ENCODE measurements at places on chromosomes 1 and 21.

DNA sequence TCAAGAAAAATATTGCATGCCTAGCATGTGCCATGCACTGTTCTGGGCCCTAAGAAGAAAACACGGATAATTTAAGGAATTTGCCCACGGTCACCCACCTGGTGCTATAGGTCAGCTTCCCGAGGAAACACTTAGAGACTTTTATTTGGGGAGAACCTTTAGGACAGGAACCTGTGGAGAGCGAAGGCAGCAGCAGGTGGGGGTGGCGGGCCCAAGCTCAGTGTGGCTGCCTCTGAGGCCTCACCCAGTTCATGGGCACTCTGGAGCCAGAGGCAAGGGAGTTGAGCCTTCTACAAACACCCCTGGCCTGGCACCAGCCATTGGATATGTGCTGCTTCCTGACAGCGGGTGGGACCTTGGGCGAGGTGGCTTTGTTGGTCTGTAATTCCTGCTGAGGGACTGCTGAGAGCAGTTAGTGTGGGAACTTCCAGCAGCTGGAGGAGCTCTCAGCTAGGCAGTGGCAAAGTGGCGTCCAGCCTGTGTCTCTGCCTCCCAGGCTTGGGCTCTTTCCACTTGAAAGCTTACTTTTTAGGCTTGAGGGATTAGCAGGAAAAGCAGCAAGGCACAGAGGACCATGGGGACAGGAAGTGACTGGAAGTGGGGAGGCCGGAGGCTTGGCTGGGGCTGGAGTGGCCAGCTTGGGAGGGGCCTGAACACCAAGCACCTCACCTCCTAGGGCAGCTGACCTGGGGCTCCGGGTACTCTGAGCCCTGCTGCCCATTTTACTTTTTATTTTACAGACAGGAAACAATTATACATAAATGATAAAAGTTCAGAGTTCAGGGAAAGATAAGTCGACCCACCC, 19.1 kb downstream of the MRPL37 start:
- DNase-seq: no peak

GRCh38 chr1:43444836-43445235, 8.9 kb downstream of the HYI start:
- no peak for DNase-seq

DNA sequence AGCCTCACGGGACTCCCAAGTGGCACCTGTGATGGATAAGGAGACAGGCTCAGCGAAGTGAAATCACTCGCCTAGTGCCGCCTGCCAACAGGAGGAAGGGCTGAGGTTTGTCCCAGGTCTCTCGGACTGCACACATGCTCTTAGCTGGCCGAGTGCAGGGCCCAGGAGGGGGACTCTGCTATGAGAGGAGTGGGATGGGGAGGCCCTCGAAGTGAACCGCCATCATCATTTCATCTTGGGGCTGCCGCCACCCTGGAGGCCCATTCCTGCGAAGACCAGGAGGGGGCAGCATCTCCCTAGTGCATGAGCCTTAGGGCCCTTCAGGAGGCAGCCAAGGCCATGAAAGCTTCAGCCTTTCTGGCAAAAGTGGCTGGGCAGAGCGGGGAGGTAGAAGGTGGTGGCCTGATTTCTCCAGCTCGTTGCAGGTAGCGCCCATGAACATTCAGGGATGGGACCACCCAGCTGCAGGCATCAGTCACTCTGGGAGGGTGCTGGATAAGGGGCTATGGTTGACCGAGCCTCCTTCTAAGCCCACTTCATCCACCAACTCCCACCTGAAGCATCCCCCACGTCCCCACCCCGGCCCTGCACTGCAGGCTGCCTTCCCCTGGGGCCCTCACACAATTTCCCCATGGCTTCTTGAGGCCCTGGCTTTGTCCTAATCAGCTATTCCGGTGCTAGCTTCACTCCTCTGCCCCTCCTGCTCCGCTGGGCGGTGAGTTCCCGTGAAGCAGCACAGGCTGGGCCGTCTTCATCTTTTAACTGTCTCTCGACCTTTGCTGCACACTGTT, 17.2 kb upstream of the RASSF5 start:
- peak; percentile 49 for DNase-seq

DNA sequence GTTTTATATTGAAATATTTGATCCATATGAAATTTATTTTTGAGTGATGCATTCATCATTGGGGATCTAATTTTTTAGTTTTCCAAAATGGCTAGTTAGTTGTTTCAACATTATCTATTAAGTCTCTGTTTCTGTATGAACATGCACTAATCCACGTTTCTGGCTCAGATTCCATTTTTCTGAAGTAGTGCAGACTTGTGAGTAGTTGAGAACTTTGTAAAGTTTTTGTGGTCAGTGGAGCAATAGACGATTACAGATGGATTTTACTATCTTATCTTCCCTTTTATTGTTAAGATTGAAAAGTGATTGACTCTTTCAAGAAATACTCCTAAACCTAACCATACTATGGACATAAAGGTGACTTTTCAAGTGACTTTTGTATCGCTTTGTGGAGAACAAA, 16.7 kb downstream of the SOAT1 start:
- DNase-seq: no peak

GRCh38 chr1:5481889-5482288, 510.3 kb downstream of the NPHP4 start:
- DNase-seq: no peak

DNA sequence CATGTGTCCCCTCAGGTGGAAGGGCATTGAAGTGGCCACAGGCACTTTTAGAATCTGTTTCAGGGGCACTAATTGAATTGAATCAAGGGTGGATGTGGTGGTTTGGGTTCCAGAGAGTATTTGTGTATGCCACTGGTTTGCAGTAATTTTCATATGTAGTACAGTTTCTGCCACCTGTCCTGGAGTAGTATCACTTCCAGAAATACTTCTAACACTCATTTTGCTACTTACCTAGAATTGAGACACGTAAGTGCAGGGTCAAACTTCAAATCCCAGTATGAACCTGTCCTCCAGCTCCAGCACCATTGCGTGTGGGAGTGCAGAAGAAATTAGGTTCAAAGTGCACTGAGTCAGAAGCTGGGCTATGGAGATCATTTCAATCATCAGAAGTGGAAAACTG, 26.8 kb downstream of the RSPH1 start:
- DNase-seq: no peak

GRCh38 chr1:62337706-62338631, 18.7 kb upstream of the KANK4 start:
- DNase-seq: no peak

- no peak for DNase-seq
These were observed 62.8 kb downstream of the CNST start for GRCh38 chr1:246629030-246629429.

GRCh38 chr1:169892927-169893644, 610 bp downstream of the SCYL3 start:
- peak; percentile 58 for DNase-seq

Data from amygdala (tissue), 56 donors.